ENCODE measurements at places on chromosomes 2 and 18.

DNA sequence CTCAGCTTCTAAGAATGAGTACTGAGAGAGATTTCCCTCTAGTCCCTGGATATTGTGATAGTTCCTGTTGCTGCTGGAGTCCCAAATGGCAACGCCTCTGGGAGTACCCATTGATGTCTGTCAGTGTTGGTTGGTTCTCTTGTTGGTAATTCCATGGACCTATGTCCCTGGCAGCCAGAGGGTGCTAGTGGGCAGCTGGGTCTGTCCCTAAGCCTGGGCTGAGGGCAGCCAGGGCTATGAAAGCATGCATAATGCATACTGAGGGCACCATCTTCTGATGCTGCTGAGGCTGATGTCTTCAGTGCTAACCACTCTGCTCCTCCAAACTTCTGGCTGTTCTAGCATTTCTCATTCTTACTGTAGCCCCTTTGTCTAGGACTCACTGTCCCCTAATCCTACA, 35.9 kb downstream of the NABP1 start:
- DNase-seq: no peak

DNA sequence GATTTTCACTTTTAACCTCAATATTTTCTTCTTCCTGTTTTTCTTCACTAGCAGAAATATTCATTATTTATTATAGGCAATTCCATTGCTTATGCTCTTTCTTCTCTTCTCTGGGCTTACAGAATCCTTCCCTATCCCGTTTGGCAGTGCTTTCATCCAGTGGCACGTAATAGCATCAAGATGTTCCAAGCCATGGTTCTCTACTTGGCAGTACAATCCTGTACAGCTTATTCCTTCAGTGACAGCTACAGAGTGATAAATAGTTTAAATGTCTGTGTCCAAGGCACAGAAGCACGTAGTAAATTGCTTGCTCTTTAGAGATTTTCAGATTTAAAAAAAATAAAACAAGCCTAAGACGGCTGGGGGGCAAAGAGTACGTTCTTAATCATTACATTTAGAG, 1964.3 kb downstream of the SUCLG1 start:
- DNase-seq: no peak

- DNase-seq: peak; percentile 31
Measured at GRCh38 chr2:21317131-21317530, 193.4 kb downstream of the TDRD15 start.

DNA sequence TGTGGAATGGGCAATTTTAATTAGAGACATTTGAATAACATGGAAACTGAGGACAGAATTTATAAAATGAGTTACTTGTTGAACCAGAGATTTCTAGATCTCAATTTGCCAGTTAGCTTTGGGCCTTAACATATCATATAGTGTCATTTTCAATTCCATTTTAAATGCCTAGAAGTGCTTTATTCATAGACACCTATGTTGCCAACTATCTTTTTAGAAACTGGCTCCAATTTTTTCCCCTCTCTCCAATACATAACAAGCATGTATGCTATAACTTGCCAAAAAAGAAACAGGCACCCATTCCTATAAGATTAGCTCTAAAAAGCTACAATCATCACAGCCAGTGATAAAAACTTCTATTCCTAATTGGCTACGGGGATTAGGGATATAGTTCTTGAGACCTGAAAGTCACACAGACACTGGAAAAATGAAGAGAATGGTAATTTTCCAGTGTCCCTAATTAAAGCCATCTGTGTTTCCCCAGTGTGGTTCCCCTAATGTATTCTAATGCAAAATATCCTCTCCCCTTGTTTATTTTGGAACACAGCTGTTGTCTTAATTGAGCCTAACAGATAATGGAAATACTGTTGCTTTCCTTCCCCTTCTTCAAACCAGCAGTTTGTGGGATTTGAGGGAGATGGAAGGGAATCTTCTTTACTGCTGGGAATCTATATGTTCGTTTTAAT, 205.5 kb upstream of the FSHR start:
- no peak for DNase-seq

DNA sequence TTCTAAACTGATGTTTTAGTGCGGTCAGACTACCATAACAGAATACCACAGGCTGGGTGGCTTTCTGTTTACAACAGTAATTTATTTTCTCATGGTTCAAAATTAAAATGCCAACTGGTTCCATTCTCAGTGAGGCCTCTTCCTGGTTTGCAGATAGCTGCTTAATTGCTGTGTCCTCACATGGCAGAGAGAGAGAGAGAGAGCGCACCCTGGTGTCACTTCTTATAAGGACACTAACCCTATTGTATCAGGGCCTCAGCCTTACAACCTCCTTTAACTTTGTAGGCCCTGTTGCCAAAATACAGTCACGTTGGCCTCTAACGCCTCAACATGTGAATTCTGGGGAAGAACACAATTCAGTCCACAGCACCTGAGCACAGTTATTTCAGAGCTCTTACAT, 37.5 kb upstream of the ZNF385B start:
- DNase-seq: no peak

Data from activated CD4-positive, CD25-positive, alpha-beta regulatory T cell treated with anti-CD3 and anti-CD28 coated beads, Interleukin-2, amount 50 U/mL, for 72 hours (primary cell).